GM04503 (cell line): ENCODE measurements at places on chromosomes 2 and 18.

DNA sequence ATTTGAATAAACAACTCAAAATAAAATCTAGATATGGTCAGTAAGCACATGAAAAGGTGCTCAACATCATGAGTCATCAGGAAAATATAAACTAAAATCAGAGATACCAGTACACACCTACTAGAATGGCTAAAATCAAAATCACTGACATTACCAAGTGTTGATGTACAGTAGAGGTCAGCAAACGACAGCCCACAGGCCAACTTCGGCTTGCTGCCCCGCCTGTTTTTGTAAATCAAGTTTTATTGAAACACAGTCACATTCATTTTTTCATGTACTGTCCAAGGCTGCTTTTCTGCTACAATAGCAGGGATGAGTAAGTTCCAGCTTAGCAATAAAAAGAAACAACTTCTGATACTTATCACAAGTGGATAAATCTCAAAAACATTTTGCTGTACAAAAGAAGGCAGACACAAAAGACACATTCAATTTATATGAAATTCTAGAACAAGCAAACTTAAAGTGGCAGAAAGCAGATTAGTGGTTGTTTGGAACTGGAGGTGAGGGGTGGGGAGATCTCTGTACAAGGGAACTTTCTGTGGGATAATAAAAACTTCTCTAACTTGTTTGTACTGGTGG, 32.1 kb downstream of the TRAK2 start:
- no peak for DNase-seq

DNA sequence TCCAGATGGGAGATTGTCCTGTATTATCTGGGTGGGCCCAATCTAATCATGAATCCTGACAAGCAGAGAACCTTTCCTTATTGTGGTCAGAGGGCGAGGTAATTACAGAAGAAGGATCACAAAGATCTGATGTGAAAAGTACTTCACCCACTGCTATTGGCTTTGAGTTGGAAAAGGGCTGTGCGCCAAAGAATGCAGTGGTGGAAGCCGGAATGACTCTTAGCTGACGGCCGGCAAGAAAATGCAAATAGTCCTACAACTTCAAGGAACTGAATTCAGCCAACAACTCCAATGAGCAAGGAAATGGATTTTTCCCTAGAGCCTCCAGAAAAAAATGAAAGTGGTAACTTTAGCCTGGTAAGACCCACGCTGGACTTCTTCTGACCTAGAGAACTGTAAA, 67.3 kb downstream of the CTNNA2 start:
- DNase-seq, result no peak

DNA sequence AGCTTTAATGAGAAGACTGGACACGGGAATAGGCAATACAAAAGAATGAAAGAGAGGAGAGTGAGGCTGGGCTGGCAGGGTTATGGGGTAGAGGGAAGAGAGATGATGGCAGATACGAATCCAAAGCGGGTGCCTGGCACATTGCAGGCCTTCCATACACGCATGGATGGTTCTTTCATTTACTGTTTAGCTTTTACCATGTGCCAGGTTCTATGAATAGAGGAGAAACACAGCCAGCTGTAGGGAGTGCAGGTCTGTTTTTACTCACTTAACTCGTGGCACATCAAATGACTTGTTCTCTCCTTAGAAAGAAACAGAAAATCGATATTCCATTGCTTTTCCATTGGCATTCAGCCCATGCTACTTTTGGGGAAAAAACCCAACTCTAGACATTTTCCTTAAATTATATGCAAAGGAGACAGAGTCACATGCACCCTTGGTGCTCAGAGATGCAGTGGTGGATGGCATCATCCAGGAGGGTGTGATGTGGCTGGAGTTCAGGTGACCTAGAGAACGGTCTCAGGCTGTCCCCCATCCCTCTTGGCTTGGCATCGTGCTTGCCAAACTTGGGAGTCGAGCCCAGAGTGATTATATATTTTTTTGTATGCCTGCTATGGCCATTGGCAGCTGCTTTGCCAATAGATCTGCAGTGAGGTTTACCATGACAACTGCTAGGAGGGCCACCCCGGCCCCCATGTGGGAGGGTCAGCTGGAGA, 6.2 kb downstream of the LTBP1 start:
- no peak for DNase-seq

DNA sequence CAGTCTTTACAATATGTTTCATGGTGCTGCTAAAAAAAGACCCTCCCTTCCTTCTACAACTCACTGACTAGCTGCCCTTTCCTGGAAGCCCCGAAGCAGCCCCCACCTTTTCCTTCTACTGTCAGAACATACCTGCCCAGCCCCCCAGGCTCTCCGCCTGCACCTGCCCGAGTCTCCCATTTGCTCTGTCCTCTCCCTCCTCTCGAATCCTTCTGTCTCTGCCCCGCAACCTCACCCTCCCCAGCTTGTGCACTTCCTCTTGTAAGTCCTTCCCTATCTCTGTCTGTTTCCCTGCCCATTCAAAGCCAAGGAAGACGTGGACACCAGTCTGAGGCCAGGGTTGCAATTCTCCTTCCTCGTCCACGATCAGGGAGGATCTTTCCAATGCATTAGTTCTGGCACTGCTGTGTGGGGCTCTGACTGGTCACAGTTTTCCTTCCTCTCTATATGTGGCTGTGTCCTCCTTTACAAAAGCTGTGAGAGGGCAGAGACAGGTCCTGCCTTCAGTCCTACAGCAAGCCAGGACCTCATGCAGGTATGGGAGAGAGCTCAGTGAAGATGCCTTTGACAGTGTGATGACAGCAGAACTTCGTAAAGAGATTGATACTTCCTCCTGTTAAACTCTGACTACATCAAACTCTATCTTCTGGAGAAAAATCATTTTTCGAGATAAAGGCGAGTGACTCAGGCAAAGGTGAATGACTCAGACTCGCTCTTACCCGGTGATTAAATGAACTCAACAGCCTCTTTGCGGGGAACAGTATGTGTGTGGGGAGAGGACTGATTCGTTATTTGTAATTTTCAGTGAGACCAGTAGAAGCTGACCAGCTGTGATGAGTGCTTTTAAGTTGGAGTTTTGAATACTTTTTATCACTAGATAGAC, 14.2 kb downstream of the TNFRSF11A start:
- no peak for DNase-seq

GRCh38 chr18:56139372-56139771, 499.0 kb downstream of the TXNL1 start:
- no peak for DNase-seq

- no peak for DNase-seq
Observed at GRCh38 chr2:33141476-33141875, 194.7 kb downstream of the LTBP1 start.

GRCh38 chr2:77816618-77817017, 294.4 kb upstream of the LRRTM4 start:
- no peak for DNase-seq

GRCh38 chr2:185857691-185858090, 119.1 kb downstream of the FSIP2 start:
- DNase-seq, result no peak

- no peak for DNase-seq
Observed at GRCh38 chr2:61396005-61396404, 74.9 kb downstream of the USP34 start.

- DNase-seq, result no peak
Observed at GRCh38 chr2:151367571-151367970, 10.2 kb downstream of the TNFAIP6 start.

GRCh38 chr2:40458271-40458794, 6.4 kb upstream of the SLC8A1 start:
- no peak for DNase-seq

- no peak for DNase-seq
Observed at GRCh38 chr2:238928520-238929241, 80.8 kb downstream of the TWIST2 start.

DNA sequence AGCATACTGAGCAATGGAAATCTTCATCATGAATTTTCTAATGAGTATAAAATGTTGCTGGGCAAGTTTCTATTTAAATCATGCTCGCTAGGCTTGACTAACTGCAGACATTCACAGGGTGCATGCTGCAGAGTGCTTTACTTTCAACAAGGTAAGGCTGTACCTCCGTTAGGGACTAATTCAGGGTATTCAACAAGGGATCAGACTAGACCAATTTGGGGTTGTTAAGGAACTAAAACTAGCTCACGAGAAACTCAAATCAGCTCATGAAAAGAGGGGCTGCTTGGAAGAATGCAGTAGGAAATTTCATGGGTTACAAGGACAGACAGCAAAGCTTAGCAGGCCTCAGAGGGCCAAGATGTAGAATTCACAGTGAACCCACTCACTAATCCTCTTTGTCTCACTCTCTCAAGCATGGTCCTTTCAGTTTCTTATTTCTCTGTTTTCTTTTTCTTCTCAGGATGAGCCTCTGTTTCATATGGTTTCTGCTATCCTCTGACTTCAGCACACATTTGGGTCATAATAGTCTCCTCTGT, 2.2 kb downstream of the MYO3B start:
- DNase-seq, result no peak

DNA sequence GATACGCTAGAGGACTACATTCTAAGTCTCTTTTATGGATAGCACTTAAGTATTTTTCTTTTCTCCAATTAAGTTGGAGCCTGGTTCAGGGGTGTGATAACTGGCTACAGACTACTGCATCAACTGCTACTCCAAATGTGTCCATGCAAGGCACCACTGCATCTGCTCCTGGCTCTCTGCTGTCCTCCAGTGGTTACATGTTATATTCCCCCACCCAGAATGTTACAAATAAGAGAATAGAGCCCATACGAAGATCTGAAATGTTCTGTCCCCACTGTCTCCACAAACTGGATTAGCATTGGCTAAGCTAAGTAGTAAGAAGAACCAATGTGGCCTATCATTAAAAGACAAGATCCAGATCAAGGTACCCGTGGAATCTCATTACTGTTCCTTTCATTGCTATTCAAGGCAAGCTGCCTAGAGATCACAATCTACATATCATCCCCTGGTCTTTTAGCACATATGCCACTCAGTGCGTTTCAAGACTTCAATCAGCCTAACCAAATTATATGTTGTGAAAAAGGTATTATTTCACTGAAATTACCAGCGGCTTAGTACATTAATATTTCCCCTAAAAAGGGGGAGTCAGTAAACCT, 308.3 kb upstream of the SLC8A1 start:
- no peak for DNase-seq

GRCh38 chr2:24363301-24363700, 3.0 kb upstream of the ITSN2 start:
- no peak for DNase-seq

DNA sequence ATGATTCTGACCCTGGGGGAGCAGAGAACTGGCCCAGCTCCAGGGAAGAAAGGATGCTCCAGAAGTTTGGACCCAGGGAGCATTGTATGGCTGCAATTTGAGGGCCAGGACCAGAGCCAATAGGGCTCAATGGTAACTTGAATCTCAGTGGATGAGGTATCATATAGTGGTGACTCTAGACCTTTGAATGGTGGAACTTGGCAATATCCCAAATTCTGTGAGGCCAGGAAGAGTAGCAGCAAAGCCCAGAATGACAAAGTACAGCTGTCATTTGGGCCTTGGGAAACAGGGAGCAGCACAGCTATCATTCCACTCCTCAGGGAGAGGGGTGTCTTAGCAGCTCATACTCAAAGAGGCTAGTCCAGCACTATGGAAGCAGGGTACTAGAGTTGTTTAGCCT, 332.9 kb upstream of the RBMS1 start:
- no peak for DNase-seq

DNA sequence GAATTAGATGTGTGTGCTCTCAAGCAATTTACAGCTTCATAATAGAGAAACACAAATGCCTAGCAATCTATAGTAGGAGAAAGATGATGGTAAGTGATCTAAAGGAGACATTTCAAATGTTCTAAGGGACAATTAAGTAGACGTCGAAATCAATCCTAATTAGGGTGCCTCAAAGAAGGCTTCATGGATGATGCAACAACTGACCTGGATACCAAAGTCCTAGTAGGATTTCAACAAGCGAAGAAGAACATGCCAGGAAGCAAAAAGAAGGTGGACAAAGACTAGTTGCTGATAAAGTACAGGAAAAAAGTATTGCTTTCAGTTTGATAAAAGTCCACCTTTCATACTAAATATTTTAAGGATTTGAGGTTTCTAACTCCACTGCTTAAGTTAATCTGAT, 12.5 kb downstream of the FIGN start:
- no peak for DNase-seq

DNA sequence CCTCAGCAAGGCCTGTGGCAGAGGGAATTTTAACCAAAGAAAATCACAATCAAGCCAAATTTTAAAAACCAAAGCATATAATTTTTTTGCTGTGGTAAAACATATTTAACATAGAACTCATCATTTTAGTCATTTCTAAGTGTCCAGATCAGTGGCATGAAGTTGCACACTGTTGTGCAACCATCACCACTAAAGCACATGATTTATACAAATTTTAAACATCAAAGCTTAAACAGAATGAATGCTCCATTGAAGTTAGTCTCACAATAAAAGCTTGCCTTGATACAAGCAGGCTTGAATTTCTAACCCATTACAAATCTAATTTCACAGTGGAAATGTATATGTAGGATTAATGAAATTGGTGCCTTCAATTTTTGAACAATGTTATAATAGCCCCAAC, 31.2 kb downstream of the FTCDNL1 start:
- no peak for DNase-seq

DNA sequence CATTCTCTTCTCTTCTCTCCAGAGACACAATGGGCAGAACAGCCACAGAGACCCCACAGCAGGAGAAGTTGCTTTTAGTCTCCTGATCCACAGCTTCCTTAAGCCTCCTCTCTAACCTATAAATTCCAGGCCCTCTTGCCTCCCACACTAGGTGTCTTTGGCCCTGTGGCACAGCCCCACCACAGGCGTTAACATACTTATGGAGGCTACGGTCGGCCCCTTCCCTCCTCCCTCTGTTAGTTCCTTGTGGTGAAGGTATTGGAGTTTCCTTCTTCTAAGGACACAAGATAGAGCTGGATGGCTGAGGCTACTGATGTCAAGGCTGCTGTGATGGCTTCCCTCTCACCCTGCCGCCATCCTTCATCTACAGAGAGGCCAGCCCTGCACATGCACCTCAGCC, 123.5 kb upstream of the ACAA2 start:
- no peak for DNase-seq

GRCh38 chr2:8178911-8179310, 502.9 kb upstream of the ID2 start:
- DNase-seq, result no peak

DNA sequence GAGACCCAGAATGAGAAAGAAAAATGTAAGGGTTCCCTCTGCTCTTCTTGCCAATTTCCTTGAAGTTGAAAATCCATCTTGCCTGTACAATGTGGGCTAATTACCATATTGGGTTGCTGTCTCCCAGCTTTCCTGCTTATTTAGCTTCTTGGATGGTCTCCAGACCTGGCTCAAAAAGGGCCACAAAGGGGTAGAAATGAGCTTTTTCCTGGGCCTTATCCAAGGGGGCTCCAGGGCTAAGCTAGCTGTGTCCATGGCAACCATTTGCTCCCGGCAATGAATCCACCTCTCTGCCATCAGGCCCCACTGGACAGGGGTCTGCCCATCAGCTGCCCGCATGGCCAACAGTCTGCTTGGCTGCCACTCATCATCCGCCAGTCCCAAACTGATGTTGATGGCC, 85.0 kb downstream of the BOD1L2 start:
- no peak for DNase-seq

DNA sequence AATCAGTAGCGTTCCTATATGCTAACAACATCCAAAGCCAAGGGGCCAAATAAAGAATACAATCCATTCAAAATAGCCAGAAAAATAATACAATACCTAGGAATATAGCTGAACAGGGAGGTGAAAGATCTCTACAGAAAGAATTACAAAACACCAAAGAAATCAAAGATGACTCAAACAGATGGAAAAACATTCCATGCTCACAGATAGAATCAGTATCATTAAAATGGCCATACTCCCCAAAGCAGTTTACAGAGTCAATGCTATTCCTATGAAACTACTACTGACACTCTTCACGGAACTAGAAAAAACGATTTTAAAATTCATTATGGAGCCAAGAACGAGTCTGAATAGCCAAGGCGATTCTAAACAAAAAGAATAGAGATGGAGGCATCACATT, 57.4 kb downstream of the CCBE1 start:
- DNase-seq, result no peak

- no peak for DNase-seq
Observed at GRCh38 chr2:15601681-15602080, 10.0 kb downstream of the DDX1 start.
